Kidney capillary endothelial cell (primary cell): ENCODE measurements at places on chromosomes 3 and 15.

DNA sequence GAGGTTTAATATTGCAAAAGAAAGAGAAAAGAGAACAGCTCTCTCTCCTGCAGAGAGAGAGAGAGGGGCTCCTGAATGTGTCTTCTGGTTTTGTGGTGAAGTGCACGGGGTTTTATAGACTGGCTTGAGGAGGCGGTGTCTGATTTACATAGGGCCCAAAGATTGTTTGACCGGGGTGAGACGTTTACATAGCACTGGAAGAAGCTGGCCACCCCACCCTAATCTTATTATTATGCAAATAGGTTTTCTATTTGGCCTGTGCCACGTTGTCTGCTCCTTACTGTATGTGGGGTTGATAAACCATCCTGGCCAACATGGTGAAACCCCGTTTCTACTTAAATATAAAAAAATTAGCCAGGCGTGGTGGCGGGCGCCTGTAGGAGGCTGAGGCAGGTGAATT is 268.6 kb downstream of the SV2B start:
- DNase-seq, result no peak

GRCh38 chr15:71212146-71212545 is 96.9 kb downstream of the THSD4 start:
- no peak for DNase-seq

GRCh38 chr15:39667382-39668127 is 86.7 kb downstream of the THBS1 start:
- DNase-seq, result no peak

GRCh38 chr3:52841211-52841980 is 6.6 kb upstream of the MUSTN1 start:
- DNase-seq, result no peak

DNA sequence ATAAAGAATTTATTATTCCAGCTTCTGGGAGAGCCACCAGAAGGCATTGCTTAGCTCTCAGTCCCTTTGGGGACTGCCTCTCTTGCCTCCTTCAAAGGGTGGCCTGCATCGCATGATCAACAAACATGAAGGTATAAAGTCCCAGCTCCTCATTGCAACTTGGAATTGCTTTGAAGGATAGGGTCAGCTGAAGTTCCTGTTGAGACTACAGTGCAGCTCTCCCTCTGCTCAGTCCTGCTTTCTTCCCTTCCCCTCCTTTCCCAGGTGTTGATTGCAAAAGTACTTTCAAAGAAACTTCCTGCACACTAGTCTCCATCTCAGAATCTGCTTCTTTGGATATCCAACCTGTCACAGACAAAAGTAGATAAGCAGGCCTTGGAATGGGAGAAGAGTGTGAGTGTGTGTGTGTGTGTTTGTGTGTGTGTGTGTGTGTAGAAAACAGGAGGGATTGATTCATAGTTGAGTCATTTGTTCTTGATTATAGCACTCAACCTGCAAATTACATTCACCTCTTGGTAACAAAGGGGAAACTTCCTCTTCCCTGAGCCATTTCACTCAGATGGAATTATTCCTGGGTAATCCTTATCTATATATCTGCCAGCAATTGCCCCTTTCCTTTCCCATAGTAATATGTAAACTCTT is 13.7 kb downstream of the CCR8 start:
- peak; percentile 9 for DNase-seq

DNA sequence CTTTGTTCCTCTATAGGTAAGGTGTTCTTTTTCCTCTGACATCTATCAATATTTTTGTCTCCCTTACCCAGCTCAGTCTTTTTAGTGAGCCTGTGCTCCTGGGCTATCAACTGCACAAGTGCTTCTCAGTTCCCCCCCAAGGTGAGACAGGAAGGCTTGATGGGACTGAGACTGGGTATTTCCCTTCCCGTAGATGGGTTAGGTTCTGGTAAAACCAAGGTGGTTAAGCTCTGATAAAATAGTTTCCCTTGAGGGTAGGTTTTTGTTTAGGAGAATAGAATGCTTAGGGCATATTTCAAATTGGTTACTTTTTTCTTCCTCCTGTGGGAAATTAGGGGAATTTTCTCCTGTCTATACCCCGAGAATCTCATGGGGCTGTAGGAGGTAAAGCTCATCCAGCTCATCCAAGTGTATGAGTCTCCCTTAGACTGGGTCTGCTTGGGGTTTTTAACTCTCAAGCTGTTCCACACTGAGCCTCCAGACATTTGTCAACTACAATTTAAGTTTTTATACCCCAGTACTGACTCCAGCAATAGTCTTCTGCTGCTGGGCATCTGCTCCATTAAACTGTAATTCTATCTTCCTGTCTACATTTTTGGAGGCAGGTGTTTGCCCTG is 44.9 kb downstream of the OXSR1 start:
- no peak for DNase-seq

DNA sequence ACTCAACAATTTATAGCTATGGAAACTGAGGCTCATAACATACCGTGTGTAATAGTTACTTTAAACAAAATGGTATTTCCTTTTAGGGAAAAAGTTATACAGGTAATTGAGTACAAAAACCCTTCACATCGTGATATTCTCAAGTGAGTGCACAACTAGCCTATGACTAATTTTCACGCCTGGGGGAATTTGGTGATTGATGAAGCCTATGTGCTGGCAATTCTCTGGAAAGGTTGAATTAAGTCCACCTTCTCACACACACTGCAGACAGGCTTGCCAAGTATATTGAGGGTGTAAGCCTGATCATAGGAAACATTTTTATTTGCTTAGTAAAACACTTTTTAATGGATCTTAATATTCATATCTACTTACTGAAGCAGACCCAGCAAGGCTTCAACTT is 41.3 kb upstream of the ROBO2 start:
- DNase-seq, result no peak

DNA sequence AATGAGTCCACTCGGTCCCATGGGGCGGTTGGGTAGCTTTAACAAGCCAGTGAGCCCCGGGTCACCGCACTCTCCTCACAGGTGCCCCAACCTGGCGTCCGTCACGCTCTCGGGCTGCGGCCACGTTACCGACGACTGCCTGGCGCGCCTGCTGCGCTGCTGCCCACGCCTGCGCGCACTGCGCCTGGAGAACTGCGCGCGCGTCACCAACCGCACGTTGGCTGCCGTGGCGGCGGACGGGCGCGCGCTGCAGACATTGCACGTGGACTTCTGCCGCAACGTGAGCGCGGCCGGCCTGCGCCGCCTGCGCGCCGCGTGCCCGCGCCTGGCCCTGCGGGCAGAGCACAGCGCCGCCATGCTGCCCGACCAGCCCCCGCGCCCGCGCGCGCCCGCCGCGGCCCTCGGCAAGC is 3.4 kb downstream of the FBXL22 start:
- peak; percentile 87 for DNase-seq

DNA sequence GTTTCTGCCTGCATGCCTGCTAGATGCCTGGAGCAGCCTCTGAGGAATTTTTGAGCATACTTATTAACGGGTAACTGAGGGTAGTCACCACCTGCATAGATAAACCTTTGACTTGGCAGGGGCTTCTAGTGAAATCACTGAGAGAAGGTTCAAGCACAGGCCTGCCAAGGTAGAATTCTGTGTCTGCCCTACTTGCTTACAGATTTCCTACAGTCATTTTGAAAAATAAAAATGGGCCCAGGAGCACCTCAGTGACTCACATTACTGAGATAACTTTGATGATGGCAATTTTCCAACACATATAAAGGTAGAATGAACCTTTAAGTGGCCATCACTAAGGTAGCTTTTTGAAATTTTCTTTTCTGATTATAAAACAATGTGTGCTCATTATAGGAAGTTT is 10.8 kb downstream of the CRTAP start:
- no peak for DNase-seq

GRCh38 chr3:145698250-145698649 is 462.7 kb downstream of the PLOD2 start:
- no peak for DNase-seq

GRCh38 chr15:84099181-84099580 is 136.4 kb upstream of the GOLGA6L4 start:
- peak; percentile 59 for DNase-seq

DNA sequence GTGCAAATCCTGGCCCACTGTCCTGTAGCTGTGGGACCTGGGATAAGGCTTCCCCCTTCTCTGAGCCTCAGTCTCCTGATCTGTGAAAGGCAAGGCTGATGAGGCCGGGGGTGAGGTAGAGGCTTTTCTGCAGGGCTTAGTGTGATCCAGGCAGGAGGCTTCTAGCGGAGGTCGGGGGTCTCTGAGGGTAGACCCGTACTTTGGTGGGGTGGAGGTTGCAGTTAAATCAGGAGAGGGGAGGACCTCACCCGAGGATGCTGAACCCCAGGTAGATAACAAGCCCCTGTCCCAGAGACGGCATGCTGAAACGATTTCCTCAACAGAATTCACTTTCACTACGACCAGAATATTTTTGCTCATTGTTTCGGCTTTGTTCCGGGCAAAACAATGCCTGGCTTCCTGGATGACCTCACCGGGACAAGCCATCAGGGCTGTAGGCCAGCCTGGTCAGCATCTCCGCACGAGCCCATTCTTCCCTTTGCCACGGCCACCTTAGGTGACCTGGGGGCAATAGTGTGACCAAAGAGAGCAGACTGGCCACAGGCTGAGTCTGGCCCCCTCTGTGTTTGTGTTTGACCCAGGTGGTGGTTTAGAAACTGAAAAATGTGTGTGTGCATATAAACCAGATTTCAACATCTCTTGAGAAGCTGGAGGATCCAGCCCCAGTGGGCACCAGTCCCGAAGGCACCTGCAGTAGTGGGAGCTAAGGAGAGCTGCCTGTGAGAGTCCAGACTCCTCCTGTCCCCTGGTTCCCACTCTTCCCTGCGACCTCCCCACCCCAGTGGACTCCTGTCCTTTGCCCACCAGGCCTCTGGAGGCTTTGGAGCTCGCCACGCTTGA is 33.0 kb downstream of the SLC6A6 start:
- peak; percentile 92 for DNase-seq

- DNase-seq, result no peak
These were observed 431 bp downstream of the PFKFB4 start for GRCh38 chr3:48555949-48556795.

GRCh38 chr15:84911879-84912660 is 27.6 kb downstream of the SLC28A1 start:
- peak; percentile 97 for DNase-seq
